Nucleus accumbens (tissue), 56 donors: ENCODE measurements at places on chromosomes 5 and 9.

DNA sequence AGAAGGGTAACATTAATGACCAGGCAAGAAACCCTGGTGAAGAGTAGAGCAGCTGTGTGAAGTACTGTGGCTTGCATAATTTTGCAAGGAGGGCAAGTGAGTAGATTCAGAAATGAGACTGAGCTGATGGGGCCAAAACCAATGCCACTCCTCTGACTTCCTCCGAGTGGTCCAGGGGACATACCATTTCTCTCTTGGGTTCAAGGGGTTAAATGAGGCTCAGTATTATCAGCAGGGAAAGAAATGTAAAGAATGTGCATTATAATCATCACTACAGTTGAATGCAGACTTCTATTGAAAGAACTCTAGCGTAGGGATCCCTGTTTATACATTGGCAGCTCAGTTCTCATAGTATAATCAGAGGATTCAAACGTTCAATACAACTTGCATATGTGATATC, 9.9 kb downstream of the POLR3G start:
- DNase-seq: no peak

- DNase-seq: no peak
Observed at GRCh38 chr5:157761690-157762621, 18.4 kb downstream of the LSM11 start.

DNA sequence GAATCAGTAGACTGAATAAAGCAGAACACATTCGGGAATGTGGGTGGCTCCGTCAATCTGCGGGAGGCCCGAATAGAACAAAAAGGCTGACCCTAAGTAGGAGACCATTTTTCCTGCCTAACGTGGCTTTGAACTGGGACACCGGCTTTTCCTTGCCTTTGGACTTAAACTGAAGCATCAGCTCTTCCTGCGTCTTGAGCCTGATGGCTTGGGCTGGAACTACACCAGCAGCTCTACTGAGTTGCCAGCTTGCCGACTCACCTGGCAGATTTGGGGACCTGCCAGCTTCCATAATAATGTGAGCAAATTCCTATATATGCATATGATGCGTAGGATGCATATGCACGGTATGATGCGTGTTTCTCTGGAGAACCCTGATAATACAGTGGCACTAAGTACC, 111.3 kb downstream of the DAPK1 start:
- DNase-seq: no peak

GRCh38 chr9:132234535-132234934, 72.7 kb downstream of the NTNG2 start:
- no peak for DNase-seq

DNA sequence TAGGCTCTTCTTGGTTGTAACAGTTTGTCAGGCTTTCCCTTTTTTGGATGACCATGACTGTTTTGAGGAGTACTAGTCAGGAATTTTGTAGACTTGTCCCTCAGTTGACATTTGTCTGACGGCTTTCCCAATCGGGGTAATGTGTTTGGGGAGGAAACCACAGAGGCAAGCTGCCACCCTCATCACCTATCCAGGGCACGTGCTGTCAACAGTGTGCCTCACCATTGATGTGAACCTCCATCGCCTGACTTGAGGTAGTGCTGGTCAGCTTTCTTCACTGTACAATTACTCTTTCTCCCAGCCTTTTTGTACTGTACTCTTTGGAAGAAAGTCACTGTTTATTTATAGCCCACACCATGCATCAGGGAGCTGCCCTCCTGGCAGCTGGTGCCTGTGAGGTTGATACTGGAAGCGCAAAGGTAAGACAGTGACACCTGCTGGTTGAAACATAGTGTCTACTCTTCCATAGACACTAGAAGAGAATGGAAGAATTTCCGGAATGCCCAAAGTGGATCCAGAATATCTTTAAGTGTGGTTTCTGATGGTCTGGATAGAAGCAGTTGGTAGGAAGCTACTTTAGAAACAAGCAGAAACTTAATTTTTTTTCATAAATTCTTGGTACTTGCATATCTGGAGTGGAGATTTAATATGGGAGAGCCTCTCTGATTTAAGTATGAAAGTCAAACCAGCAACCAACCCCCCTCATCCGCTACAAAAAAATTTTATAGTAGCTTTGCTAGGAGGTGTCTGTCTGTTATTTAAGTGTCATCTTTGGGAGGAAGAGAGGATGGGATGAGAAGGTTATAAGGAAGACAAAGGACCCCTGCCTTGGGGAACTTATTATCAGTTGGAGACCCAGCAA, 69.3 kb downstream of the SNX30 start:
- no peak for DNase-seq

DNA sequence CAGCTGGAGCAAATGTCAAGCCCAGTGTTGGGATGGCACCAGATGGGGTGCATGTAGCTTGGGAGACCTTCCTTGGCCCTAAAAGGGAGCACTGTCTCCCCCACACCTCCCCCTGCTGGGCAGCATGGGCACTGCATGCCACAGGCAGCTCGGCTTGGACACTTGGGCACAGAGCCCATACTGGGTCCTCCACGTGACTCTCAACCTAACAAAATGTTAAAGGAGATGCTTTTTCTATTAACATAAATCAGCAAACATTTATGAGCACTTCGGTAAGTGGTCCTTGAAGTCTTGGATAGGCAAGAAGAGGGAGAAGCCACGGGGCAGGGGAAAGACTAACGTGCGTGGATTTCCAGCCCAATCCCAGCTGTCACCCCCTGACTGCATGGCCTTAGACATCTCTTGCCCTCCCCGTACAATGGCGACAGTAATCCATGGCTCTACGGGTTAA, 23.9 kb upstream of the MAPK9 start:
- peak; percentile 24 for DNase-seq

- no peak for DNase-seq
Observed at GRCh38 chr5:180153099-180153498, 55.9 kb downstream of the RASGEF1C start.

- peak; percentile 60 for DNase-seq
Observed at GRCh38 chr9:123339666-123340510, 16.1 kb upstream of the CRB2 start.

DNA sequence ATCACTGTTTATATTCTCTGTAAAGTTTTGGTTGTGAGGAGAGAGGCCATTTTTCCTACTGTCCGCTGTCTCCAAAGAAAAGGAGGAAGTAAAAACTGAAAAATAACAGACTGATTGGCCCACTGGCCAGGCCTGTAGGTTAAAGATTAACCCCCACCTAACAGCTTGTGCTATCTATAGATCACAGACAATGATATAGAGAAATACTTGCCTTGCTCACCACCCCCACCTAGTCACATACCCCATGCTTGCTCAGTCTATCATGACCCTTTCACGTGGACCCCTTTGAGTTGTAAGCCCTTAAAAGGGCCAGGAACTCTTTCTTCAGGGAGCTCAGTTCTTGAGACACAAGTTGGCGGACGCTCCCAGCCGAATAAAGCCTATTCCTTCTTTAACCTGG, 357.4 kb downstream of the PRDM9 start:
- DNase-seq: no peak
